ENCODE measurements at places on chromosomes 5 and 9.

DNA sequence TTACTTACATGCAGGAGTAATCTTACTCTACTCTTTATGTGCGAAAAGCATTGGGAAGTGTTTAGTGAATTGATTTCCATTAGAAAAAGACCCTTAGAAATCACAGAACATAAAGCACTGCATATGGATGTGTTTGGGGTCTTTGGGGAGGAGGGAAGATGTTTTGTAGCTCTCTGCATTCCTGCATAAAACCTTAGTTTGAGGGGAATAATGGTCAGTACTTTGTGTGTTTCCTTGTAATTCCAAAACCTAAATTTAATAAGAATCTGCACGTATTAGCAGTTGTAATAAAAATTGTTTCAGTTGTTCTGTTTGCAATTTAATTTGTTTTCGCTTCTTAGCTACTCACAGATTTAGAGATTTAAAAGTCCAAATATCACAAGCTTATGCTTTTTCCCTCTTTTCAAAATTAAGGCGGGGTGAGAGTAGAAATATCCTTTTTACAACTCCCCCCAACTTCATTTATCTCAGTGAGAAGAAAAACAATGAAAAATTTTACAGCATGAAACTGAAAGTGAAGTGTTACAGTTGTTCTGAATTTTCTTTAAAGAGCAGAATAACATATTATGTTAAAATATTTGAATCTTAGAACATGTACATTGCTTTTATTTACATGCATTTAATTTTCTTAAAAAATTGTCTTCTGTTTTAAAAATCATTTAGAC, 143.8 kb downstream of the SMARCA2 start:
- no peak for DNase-seq

- no peak for DNase-seq
These were observed 315.2 kb upstream of the CDH6 start for GRCh38 chr5:30878296-30878695.

- DNase-seq = peak; percentile 50
These were observed 92.0 kb downstream of the SV2C start for GRCh38 chr5:76175051-76175666.

- DNase-seq = no peak
These were observed 15.5 kb downstream of the PRKACG start for GRCh38 chr9:68998385-68998784.

DNA sequence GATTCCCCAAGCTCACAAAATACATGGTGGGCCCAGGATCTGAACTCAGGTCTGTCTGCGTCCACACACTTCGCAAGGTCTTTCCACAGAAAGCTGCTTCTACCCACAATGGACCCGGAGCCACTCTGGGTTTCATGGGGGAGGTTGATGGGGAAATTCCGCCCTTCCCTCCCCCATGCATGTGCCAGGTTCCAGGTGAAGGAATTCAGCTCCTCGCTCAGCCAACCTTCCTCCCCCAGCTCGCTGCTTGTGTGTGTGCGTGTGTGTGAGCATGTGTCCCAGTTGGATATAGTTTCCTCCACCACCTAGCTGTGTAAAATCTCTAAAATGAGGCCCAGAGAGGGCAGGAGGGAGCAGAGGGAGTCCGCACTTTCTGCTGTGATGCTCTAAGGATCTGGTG, 1.0 kb downstream of the PTGS1 start:
- DNase-seq = no peak

GRCh38 chr9:17799369-17799768, 220.5 kb downstream of the SH3GL2 start:
- DNase-seq = no peak

DNA sequence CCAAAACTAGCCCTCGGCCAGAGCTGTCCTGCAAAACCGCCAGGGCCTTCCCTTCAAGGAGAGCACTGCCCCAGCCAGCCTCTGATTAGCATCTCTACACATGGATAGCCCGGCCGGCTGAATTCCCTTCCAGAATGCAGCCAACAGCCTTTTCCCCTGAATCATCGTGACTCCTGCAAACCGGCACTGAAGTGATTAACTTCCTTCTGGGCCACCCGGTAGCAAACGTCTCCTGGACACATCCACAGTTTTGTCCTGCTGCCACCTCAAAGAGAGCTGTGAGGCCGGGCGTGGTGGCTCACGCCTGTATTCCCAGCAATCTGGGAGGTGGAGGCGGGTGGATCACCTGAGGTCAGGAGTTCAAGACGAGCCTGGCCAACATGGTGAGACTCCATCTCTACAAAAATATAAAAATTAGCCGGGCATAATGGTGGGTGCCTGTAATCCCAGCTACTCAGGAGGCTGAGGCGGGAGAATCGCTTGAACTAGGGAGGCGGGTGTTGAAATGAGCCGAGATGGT, 21.1 kb upstream of the EEIG1 start:
- no peak for DNase-seq

GRCh38 chr5:152124409-152125041, 199.9 kb upstream of the GLRA1 start:
- DNase-seq = no peak

DNA sequence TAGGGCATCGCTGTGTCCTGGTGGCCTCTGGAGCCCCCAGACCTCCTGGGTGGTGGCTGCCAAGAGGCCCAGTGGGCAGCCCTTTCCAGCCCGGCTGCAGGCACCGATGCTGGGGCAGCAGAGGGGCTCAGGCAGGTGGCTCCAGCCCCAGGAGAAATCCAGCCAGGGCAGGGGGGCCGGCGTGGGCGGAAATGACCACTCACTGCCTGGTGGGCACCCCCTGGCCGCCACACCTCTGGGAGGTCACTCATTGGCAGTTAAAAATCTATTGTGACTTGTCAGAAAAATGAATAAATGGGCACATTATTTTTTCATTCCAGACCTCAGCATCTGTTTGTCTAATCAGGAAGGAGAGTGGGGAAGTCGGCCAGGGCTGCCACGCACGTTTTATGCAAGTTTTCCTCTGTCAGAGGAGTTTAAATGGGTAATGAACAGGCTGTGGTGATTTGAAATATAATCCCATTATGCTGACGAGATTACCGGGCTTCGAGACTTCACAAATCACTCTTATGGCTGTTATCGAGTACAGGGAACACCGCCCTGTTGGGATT, 171.9 kb downstream of the GAPVD1 start:
- no peak for DNase-seq

DNA sequence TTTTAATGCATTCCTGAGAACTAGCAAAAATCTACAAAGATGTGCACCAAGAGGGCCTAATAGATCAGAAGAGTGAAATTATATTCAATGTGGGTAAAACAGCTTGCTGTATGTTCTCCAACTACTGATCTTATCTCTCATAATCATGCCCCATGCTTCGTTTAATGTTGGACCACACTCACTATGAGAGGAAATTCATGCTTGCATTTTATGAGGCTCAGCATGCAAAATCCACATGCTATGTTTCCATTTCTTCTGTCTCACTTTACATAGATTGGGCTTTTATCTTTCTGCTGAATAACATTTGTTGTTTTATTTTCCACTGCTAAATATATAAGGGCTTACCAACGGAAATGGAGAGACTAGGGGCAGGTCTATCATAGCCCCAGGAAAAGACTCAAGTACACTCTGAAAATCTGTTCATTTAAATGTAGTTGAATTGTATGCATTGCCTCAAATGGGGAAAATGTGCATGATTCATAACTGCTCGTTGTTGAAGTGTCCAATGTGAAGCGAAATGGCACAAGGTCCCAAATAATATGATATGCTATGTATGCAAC, 474.2 kb downstream of the EFNA5 start:
- DNase-seq = no peak

GRCh38 chr5:174625591-174626350, 98.6 kb upstream of the MSX2 start:
- no peak for DNase-seq

DNA sequence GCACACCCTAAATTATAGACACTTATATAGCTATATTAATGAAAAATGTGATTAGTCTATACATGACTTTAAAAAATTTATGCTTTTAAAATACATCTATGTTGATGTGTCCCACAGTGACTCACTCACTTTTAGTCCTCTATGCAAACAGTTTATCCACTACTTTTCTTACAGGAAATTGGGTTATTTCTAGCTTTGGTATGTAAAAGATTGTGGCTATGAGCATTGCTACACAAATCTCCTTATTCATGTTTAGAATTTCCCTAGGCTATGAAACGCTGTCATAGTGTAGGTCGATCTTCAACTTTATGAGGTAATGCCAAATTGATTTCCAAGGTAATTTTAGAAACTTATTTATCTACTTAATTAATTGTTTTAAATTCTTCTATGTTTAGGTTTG, 687.4 kb downstream of the PRR16 start:
- no peak for DNase-seq

DNA sequence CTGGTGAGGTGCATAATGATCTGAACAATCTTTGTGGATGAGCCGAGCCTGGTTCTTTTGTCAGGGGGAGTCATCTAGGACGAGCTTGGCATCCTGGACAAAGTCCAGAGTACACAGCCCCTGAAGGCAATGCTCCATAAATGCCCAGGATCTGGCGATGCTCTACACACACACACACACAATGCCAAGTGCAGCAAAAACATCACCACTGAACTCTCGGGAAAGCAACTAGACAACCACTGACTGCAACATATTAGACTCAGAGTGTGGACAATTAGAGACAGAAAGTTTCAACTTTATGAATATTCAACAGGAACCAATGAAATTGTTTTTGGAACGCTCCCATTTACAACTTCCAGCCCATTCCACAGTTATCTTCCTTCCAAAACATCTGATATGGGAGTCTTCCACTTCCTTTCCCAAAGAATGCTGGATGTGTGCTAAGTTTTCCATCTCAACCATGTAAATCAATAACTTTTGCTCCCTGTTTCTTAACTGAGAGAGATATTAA, 227.6 kb upstream of the ANKRD55 start:
- no peak for DNase-seq

DNA sequence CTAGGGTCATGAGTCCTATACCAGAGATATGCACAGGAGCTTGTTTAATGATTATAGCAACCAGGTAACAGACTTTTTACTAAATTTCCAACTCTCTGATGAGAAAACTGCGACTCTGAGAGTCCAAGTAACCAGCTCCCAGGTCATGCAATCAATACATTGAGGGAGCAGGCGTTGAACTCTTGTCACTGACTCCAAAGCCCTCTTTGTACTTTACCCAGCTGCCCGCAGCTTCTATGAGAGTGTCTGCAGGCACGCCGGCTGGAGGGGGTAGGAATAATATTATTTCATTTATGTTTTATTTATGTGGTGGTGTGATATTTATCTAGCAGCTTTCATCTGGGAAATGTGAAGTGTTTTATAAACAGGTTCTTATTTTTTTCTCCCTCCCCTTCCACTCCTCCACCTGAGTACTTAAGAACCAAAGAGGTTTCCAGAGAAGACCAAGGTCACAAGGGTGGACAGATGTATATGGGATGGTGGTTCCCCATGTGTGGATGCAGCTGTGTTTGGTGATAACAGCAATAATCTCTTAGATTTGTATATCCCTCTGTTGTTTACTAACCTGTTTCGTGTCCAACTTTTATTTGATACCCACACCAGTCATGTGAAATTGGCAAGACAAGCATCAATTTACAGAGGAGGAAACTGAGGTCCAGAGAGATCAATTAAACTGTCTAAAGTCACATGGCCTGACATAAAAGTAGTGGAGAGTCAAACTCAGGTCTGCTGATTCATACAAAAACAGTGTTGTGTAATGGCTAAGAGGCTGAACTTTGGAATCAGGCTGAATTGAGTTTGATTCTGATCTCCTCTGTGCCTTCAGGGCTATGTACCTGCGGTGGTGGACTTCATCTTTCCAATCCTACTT, 140.2 kb upstream of the TRIM32 start:
- no peak for DNase-seq

- DNase-seq = no peak
These were observed 146.0 kb downstream of the FRMD3 start for GRCh38 chr9:83392228-83392627.

DNA sequence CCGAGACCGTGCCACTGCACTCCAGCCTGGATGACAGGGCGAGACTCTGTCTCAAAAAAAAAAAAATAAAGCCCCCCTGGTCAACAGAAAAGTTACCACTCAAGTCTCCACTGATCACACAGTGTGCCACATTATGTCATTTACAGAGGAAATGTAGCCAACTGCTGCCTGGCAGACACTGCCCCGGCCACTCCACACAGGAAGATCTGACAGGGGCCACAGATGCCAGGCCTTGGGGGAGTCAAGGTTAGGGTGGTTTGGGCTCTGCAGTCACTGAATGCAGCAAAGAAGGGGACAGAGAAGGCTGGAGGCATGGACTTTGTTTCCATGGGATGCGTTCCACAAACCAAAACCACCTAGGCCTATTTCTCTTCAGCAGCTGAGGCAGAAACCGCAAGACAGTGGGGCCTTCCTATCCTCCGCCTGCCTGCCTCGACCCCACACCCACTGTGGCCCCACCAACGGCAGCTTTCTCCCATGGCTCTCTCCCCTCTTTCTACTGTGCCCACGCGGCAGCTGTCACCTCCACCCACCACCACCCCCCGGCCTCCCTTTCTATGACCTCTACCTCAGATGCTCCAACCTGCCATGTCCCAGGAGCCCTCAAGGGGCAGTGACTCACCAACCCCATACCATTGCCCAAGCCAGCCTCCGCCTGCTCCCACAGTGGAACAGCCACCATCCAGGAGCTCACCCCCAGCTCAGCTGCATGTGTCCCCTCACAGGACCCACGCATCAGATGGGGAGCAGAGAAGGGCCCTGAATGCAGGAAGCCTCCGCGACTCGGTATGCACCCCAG, 12.4 kb downstream of the IPPK start:
- no peak for DNase-seq

All from stimulated activated naive CD8-positive, alpha-beta T cell treated with anti-CD3 and anti-CD28 coated beads, Interleukin-15, amount 100 ng/mL, for 72 hours (primary cell).